ENCODE measurements at places on chromosomes 3 and 15.

GRCh38 chr3:66019896-66020295 is 18.8 kb downstream of the MAGI1 start:
- no peak for DNase-seq

DNA sequence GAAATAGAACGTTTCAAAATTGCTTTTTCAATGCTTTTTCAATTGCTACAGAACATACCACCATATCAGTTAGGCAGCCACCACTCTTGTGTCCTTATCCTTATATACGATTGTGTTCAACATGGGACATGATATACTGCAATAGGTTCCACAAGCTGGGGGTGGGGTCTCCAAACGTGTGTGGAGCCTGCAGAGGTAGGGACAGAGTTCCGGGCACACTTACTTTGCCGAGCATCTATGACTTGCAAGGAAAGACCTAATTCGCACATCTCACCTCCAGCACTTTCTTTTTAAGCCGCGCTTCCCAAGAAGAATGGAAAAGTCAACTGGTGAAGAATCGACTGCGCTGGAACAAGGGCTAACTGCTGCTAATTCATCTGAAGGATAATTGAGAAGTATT is 39.6 kb upstream of the SFMBT1 start:
- no peak for DNase-seq

GRCh38 chr3:156725682-156726081 is 51.3 kb downstream of the TIPARP start:
- DNase-seq, result no peak

- DNase-seq, result no peak
Measured at GRCh38 chr3:111648991-111649579, 53.9 kb upstream of the ZBED2 start.

GRCh38 chr3:34929036-34929435 is 710.3 kb upstream of the ARPP21 start:
- no peak for DNase-seq

DNA sequence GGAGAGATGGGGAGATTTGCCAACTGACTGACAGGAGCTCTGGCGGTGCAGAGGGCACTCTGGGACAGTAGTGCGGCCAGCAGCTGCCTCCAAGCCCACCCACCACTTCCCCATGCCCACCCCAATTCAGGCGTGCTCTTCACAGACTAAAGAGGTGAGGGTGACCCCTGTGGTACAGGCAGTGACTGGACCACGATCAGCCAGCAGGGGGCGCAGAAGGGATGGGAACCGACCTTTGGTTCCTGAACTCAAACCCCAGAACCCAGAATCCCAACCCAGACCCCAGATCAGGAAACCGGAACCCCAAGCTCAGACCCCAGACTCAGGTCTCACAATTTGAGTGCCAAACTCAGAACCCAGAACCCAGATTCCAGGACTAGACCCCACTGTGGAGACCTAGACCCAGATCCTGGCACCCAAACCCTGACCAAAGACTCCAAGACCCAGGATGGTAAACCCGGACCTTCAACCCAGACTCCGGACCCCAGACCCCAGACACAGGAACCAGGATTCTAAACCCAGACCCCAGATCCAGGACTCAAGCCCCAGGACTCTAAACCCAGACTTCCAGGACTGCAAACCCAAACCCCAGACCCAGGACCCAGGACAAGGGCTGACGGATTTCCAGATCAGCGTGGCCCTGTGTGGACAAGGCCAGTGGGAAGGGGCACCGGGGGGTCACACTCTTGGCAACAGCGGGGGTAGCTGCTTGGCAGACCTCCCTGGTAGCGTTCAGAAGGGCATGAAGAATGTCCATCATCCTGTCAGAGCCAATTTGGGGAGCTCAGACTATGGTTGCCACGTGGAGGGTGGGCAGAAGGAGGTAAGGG is 3.7 kb upstream of the MYL3 start:
- no peak for DNase-seq

DNA sequence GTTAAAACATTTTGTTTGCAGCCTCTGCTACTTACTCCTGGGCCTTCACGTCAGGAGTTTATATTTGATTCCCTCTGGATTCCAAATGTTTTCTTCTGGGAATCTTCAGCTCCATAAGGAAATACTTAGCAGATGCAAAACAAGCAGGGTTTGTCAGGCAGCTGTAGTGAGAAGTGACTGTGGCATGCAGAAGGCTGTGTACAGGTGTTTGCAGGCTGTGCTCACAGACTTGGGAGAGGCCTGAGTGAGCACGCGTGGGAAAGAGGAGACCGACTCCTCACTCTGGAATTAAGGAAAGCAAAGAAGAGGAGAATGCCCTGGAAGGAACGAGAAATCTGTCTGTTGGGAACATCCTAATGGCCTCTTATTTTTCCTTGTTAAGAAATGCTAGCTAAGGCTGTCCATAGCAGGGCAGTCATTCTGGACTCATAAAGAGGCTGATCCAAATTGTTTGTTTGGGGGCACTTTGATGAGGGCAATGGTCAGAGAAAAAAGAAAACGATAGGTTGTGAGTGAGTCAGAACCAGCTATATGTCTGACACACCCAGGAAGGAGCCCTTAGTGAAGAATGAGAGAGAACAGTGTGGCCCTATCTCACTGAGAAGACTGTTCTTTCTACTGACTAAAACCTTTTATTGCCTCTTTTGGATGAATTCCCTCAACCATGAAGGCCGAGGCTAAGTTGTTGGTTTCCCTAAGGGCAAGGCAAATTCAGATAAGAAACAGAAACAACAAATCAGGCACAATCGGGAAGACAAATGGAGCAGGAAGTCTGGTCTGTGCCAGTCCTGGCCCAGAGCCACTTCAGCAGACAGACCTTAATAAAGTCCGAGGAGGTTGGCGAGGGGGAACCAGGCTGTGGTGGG is 82.6 kb downstream of the TGFBR2 start:
- peak; percentile 24 for DNase-seq

DNA sequence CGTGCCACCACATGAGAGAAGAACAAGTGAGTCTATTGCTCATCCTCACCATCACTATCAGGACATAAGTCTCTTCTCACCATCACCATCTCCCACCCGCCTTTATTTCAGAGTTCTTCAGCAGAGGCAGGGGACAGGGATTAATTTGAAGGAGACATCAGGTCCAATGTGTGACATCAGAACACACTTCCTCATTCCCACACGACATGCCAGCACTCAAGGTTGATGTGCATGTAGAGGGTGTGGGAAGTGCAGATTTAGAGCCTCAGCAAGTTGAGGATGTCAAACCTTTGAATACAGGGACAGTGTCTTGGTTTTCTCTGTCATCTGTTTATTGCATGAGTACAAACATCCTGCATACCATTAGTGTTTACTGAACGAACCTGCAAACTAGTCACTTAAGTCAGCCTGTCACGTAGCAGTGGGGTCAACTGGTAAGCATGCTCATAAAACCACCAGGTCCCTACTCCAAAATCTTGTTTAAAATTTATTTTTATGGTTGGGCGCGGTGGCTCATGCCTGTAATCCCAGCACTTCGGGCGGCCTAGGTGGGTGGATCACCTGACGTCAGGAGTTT is 104.4 kb downstream of the MYLK start:
- DNase-seq, result no peak

GRCh38 chr15:40054605-40054854 is 15.5 kb upstream of the SRP14 start:
- DNase-seq, result no peak

GRCh38 chr3:55333923-55334322 is 153.2 kb downstream of the WNT5A start:
- DNase-seq, result no peak

- no peak for DNase-seq
Measured at GRCh38 chr3:129613367-129613740, 6.9 kb upstream of the PLXND1 start.

DNA sequence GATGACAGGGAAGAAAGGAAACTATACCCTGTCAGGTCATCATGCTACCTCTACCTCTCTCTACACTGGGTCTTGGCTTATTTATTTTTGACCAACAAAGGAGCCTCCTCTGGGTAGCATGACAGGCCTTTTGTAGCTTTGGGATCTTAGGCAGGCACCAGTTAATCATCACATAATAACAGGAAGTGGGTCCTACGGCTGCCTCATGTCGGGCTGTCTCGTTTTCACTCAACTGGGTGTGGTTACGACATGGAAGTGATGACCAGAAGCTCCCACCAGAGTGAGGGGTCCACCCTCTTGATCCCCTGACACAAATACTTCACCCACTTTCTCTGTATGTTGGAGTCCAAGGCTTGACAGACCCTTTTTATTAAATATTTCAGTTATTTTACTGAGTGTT is 105.3 kb downstream of the CD47 start:
- no peak for DNase-seq

GRCh38 chr3:124263168-124263567 is 271.2 kb upstream of the ROPN1 start:
- DNase-seq, result no peak

- DNase-seq, result no peak
Measured at GRCh38 chr3:14766428-14767244, 52.1 kb upstream of the FGD5 start.

DNA sequence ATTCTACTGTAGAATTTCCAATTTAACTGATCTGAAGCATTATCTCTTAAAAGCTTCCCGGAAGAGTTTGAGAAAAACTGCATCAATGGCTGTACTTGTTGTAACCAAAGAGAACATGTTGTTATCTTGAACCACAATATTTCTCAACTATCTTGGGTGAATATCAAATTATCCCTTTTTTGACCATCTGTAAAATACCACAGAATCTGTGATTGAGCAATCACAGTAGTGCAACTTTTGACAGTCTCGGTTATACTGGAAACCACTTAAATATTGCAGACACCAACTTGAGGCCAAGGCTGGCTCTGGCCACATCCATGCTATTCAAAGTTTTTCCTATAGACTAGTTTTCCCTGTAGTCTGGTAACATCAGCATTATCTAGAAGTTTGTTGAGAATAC is 842.8 kb upstream of the EPHA6 start:
- DNase-seq, result no peak

DNA sequence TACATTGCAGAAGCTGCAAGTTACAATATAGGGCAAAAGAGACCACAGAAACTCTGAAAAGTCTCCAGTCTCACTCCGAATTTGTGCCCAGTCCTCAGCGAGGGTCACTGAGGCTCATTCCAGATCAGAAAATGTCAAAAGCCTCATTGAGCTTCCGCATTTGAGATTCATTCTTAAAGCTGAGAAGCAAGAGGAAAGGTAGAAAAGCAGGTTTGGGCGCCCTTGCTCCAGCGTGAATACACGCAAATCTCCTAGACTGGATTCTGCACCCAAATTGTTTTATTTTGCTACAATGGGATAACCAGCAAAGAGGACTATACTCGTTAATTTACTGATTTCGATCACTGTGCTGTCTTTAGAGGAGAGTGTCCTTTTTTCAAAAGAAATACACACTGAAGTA is 212.2 kb downstream of the STT3B start:
- no peak for DNase-seq

- no peak for DNase-seq
Measured at GRCh38 chr15:88998980-88999713, 86.0 kb upstream of the MFGE8 start.

DNA sequence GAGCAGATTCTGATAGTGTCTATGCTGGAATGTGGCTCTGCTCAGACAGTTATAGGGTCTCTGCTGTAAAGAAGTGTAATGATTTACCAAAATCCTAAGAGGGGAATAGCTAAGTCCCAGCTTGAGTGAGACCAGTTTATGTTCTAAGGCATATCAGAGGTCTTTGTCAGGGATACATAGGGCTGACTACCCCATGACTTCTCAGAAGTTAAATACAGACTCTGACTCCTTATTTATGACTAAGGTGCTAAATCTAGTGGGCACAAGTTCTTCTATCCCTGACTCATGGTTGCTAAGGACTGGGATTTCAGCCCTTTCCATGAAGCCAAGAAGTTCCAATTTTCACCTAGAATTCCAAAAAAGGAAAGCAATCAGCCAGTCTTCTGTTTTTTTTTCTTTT is 192.6 kb upstream of the POU1F1 start:
- no peak for DNase-seq

- DNase-seq, result no peak
Measured at GRCh38 chr15:78676424-78677110, 35.6 kb upstream of the CHRNB4 start.

- no peak for DNase-seq
Measured at GRCh38 chr3:46660543-46661523, 32.6 kb downstream of the ALS2CL start.

DNA sequence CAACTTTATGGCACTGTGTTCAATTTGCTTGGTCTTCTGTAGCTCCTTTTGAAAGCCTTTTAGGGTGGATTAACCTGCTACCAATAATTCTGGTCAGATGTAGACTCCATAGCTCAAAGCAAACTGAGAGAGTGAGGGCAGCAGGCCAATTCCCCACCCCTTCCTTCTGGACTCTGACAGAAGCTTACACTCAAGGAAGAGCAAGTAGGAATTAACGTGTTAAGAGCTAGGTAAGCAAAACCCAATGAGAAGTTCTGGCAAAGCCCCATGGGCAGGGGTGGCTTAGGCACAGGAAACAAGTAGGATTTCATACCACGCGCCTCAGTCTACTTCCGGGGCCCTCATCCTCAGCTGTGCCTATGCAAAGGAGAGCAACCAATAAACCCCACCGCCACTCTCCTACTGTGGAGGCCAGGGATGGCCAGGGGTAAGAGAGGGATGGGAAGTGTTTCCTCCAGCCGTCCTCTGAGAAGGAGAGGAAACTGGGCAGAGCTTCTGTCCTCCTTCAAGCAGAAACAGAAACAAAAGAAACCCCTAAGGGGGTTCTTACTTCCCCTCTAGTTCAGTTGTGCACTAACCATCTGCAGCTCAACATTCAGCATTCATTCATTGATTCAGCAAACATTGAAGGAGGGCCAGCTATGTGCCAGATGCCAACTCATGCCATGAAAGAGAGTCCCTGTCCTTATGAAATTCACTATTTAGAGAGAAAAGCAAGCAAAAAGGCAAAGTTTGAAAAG is 12.6 kb downstream of the CCR5 start:
- DNase-seq, result no peak

DNA sequence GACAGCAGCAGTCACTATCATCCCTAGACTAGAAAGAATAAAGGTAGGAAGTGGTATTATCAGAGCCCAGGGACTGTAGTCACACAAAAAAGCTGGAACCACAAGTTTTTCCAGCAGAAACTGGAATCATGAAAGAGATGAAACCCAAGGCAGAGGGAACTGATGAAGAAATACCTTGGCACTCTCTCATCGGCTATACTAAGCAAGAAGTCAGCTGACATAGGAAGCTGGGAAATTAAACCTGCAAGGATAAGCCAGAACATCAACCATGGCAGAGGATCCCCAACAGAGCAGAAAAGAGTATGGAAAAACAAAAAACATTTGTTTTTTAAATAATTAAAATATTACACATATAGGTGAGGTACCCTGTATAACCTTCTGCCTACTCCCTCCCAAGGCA is 86.5 kb downstream of the AQR start:
- no peak for DNase-seq
